Dermis blood vessel endothelial cell (primary cell): ENCODE measurements at places on chromosomes 1 and 21. TPM values are rescaled to one million over a fixed set of nuclear protein-coding genes. Genes with fewer than 3 reads are reported as not detected.

GRCh38 chr21:15870819-15871218, 141.0 kb downstream of the USP25 start:
- DNase-seq, result no peak

DNA sequence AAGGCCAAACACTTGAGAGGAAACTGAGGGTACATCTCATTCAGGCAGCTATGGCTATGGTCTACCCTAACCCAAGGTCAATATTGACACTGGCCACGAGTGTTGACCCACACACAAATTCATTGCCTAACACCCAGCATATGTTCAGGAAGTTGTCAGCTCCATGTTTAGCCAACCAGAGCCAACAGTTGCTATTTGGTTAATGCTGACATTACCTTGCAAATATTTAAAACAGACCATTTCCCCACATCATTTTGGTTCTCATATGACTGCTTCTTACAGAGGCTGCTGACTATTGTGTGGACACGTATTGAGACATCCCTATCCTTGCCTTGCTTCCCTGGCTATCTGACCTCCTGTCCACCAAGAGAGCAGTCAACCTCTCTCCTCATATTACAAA, 97.3 kb downstream of the LMX1A start:
- DNase-seq, result no peak

DNA sequence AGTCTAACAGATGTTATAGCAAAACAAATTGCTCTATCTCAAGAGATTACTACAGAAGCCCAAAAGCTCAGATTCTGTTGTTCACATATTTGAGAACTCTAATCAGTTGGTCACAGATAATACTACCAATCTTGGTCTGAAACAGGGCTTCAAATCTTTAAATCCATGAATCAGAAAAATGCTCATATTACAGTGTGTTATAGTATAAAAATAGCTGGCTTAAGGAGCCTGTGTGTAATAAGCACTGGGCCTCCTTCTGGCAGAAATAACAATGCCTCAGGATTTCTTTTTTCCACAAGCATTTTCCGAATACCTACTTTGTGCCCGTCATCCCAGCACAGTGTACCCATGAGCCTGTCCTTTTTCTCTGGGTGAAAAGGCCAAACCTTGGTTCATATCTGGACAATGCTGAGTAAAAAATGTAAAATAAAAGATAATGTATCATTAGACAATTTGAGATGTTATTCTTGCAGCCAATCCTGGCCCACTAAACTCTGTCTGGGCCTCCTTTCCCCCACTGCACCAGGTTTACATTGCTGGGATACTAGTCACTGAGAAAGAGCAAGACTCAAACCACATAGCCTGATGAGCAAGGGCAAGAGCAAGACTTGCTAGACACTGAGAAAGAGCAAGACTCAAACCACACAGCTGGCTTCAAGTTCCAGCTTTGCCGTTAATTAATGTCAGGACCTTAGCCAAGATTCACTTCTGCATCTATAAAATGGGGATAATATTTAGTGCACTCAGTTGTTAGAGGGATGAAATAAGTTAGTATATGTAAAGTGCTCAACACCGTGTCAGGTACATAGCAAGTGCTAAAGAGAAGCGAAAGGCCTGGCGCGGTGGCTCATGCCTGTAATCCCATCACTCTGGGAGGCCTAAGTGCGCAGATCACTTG, 17.0 kb upstream of the ADAR start:
- DNase-seq, result no peak

GRCh38 chr21:16407403-16408240, 677.8 kb downstream of the USP25 start:
- DNase-seq, result no peak

DNA sequence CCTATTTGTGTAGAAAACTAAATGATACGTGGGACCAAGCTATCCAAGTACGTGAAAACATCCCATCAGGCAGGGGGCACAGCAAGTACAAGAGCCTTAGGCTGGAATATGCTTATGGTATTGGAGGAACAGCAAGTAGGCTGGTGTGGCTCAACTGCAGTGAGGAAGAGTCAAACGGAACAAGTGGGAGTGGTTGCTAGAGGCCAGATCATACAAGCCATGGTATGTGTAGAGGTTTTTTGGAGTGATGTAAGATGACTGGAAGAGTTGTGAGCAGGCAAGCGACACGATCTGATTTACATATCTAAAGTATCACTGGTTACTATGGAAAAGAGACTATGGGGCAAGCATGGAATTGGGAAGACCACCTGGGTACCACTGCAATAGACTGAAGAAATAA, 27.8 kb downstream of the ELK4 start:
- DNase-seq, result no peak

GRCh38 chr1:7012461-7012924, 227.2 kb downstream of the CAMTA1 start:
- DNase-seq, result peak; percentile 13

DNA sequence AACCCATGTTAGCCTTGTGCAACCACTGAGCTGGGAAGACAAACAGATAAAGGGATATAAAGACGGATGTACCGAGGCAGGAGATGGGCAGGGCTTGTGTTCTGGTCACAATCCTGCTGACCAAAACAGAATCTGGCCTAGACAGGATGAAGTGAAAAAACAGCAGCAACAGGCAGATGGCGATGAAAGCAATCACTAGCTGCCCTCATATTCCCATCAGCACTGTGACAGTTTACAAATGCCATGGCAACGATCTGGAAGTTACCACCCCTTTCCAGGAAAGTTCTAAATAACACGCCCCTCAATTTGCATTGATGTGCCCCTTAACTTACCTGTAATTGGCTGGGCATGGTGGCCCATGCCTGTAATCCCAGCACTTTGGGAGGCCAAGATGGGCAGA, 40.6 kb upstream of the CD46 start:
- peak; percentile 20 for DNase-seq

DNA sequence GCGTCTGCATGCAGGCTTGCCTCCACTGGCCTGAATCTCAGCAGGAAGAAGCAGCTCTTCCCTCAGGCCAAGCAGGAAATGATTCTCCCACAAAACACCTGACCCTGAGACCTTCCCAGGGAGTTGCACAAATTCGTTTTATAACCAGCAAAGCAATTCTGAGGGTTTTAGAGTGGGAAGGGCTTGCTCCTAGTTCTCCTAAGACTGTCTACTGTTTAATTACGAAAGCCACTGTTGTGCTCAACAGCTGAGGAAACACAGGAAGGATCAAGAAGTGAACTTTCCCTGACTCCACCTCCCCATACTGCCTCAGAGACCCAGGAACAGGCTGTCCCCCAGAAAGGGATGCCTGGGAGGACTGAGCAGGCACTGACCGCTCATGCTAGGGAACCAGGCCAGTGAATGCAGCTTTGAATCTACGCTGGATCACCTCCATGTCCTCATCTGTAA, 37.0 kb upstream of the PUM1 start:
- DNase-seq, result peak; percentile 31

GRCh38 chr1:177256153-177257075, 85.7 kb downstream of the BRINP2 start:
- peak; percentile 33 for DNase-seq

DNA sequence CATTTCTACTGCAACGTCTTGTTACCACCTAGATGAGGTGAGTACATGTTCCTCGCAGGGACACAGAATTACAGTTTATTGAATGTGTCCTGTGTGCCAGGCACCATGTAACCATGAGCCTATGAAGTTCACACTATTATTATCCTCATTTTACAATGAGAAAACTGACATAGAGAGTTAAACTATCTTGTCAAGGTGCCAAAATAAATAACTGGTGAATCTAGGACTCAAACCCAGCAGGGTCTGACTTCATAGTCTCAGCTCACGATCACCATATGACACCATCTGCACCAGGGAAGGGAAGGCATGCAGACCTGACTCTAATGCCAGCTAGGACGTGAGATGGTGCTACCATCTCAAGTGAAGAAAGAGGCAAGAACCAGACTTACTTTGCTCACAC, 2.4 kb downstream of the SELE start:
- DNase-seq, result peak; percentile 33

GRCh38 chr1:225713281-225713680, 60.4 kb upstream of the ENAH start:
- no peak for DNase-seq

GRCh38 chr1:28002600-28002999, 42.8 kb downstream of the XKR8 start:
- no peak for DNase-seq

- DNase-seq, result peak; percentile 92
Measured at GRCh38 chr1:1906185-1907097, 8.6 kb upstream of the CALML6 start.

- no peak for DNase-seq
Measured at GRCh38 chr1:112904071-112904830, 51.7 kb downstream of the SLC16A1 start.

GRCh38 chr1:247266053-247266452, 10.2 kb downstream of the VN1R5 start:
- DNase-seq, result no peak

- DNase-seq, result no peak
Measured at GRCh38 chr1:201185527-201186128, 5.0 kb upstream of the IGFN1 start.

GRCh38 chr1:89957107-89957506, 37.8 kb upstream of the ZNF326 start:
- DNase-seq, result no peak

DNA sequence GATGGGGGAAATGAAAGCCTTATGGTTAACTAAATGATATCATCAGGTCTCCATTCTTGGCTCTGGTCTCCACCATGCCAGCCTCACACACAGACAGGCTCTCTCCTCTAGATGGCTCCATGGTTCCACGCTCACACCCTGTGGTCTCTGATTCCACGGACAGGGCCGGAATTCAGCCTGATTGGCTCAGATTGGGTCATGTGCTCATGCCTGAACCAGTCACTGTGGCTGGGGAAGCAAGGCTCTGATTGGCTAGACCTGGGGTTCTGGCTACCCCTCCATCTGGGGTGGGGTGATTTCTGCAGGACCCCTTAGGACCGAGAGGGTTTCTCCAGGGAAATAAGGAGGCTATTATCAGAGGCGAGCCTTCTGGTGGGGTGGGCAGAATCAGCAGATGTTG, 277.0 kb downstream of the PTPRU start:
- DNase-seq, result peak; percentile 87

GRCh38 chr21:41321211-41321907, 4.8 kb downstream of the FAM3B start:
- DNase-seq, result no peak

DNA sequence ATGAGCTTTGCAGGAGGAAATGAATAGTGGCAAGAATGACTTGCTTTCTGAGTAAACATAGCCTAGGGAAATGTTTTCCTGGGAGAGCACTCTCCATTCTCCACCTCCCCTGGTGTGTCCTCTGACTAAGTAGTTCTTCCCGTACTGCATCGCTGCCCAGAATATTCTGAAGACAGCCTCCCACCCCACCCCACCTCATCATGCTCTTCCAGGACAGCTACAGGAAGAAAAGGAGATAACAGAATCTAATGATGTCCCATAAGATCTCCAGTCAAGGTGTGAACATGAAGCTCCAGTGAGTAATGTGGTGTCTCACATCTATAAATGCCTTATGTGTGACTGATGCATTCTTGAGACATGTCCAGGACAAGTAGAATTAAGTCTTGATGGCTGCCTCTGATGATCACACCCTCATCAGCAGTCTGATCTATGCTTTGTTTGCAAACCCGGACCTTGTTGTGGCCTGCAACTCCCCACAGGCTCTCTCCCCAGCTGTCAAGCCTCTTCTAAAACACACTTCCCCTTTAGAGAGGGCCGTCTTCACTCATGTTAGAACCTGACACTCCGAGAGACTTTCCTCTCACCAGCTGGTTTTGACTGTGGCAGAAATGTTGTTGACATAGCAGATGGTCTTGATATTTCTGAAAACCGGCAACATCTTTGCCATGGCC, 183.0 kb downstream of the CYYR1 start:
- peak; percentile 4 for DNase-seq

GRCh38 chr21:33687634-33688033, 45.3 kb downstream of the ITSN1 start:
- DNase-seq, result no peak

DNA sequence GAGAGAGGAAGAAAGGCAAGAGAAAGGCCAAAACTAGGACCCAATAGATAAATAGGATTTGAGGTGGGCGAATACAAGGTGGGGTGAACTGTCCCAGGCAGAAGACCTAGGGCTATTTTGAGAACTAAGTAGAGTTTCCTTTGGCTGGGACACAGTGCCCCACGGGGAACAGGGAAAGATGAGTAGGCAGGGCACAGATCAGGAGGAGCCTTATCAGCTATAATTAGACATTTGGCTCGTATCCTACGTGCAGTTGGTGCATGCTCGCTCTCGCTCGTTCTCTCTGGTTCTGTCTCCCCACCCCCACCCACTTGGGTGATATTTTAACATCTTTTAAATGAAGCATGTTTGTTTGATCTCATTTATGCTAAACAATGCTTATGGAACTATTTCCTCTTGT, 235.0 kb upstream of the JUN start:
- no peak for DNase-seq

DNA sequence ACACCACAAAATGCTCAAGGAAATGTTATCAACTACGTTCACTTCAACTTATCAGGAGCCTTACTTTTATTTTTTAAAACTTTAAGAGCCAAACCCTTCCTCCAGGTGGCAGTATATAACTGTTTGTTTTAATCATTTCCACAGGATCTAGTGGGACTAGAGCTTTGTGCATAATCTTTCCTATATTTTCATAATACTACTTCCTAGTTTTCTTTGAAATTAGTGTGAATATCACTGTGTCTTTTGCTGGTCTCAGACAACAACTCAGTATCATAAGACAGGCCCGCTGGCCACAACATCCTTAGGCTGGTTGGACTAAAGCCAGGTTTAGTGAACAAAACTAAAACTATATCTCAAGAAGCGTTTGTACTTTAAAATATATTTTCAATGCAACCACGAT, 145.5 kb downstream of the TIAM1 start:
- peak; percentile 66 for DNase-seq

GRCh38 chr1:176243746-176244145, 36.7 kb upstream of the COP1 start:
- no peak for DNase-seq

DNA sequence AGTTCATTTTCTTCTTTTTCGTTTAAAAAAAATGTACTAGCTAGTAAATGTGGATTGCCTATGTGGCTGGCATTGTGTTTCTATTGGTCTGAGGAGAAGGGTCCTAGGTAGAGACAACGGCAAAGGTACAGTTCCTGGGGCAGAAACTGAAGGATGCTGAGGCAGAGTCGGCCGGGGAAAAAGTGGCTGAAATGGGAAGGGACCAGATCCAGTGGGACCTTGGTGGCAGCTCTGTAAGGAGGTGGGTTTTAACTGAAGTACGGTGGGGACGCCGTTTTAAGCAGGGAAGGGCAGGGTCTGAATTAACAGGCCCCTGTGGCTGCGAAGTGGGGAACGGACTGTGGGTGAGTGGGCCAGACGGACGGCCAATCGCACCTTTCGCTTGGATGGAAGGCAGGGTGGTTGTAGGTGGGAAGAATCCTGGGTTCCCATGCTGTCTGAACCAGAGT, 420 bp upstream of the VPS13D start:
- no peak for DNase-seq

Gene IL19
- not detected in 2 replicates for total RNA-seq

Gene CADM3
- under 0.01 and 0.09 TPM in 2 replicates for total RNA-seq

Gene EMC1
- 51.6 and 83.9 TPM in 2 replicates for total RNA-seq

Gene PLEKHN1
- total RNA-seq, result 0.17 and 0.37 TPM in 2 replicates

Gene STIL
- 6.1 and 18.1 TPM in 2 replicates for total RNA-seq

Gene TSPAN1
- total RNA-seq, result 0.28 and 0.68 TPM in 2 replicates

Gene SMYD2
- total RNA-seq, result 160 and 174 TPM in 2 replicates

Gene GALNT2
- 49.4 and 90.3 TPM in 2 replicates for total RNA-seq

Gene CNR2
- not detected in 2 replicates for total RNA-seq

Gene C1orf87
- not detected in 2 replicates for total RNA-seq

Gene SPATC1L
- 6.1 and 9.4 TPM in 2 replicates for total RNA-seq

Gene HSF2BP
- 0.65 and 0.68 TPM in 2 replicates for total RNA-seq

Gene TFAP2E
- 0.14 and 0.17 TPM in 2 replicates for total RNA-seq

Gene NPR1
- 54.4 and 56.5 TPM in 2 replicates for total RNA-seq
